ENCODE measurements at places on chromosomes 7 and 10.

DNA sequence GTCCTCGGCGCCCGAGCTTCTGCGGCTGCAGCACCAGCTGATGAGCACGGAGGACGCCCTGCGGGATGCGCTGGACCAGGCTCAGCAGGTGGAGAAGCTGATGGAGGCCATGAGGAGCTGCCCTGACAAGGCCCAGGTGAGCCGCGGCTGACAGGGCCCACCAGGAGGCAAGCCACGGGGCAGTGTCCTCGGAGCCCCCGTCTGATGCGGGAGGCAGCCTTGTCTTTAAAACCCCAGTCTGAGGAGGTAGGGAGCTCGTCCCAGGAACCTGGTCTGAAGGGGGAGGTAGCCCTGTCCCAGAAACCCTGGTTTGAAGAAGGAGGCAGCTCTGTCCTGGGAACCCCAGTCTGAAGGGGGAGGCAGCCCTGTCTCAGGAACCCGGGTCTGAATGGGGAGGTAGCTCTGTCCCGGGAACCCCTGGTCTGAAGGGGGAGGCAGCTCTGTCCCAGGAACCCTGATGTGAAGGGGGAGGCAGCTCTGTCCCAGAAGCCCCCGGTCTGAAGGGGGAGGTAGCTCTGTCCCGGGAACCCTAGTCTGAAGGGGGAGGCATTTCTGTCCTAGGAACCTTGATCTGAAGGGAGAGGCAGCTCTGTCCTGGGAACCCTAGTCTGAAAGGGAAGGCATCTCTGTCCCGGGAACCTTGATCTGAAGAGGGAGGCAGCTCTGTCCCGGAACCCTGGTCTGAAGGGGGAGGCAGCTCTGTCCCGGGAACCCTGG lies 53.1 kb upstream of the GTF2IRD1 start:
- DNase-seq: no peak

DNA sequence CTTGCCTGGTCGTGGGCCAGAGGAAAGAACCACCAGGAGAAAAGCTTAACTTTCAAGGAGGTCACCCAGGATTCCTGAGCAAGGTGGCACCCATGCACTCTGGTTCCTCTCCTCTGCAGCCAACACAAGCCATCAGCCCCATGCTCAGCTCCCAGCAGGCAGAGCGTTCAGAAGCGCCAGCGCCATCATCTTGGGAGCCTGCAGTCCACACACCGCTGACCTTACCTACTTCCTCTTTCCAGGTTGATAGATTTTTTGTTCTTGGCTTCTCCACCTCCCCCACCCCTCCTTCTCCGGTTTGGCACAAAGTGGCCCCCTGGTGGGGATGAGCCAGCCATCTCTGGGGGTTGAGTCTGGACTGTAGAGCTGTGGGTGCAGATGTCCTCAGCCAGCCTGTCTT lies 1.7 kb upstream of the WDR86 start:
- DNase-seq: no peak

DNA sequence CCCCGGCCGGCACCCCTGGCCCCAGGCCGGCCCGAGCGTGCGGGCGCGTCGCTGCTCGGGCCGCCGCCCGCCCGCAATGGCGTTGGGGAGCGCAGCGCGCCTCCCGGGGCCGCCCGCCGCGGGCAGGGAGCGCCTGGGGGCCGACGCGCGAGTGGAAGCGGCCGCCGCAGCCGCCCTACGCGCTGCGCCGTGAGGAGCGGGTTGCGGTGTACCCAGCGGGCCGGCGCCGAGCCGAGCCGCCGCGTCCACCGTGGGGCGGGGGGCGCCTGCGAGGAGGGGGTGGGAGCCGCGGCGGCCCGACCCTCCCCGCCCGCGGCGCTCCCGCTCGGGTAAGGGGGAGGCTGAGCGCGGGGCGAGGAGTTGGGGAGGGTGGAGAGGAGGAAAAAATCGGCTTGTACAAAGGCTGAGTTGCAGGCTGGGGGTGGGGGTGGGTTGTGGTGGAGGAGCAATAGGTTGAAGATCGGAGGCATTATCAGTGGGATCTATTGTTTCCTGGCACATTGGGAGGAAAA lies 473 bp downstream of the PPP1R9A start:
- no peak for DNase-seq

DNA sequence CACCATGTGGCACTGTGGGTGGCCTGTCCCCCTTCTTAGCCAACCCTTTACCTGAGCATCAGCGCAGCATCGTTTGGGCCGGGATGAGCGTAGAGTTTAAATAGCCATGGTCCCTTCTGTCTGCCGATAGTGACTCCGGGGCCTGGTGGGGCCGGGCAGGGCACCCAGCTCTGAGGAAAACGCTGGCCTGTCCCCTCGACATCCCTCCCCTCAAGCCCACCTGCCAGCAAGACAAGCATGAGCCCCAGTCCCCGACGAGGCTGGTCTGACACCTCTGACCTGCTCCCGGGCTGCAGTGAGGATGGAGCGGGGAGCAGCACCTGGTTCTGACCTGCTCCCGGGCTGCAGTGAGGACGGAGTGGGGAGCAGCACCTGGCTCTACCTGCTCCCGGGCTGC lies 31.1 kb upstream of the CNPY1 start:
- no peak for DNase-seq

GRCh38 chr10:104809288-104810090 lies 168.4 kb downstream of the SORCS3 start:
- DNase-seq: no peak

DNA sequence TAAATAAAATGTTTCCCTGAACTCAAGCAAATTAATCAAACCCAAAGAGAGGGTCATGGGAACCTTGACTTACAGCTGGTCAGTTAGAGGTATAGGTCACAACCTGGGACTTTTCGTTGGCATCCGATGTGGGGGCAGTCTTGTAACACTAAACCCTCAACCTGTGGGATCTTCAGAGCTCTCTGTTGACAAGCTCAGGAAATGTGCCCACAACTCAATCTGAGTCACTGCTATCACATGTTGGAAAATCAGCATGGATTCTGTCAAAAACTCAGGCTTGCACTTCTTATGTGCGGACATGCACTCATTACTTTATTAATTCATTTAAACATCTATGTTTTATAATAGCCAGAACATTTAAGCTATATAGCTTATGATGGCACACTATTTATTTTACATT lies 424.6 kb upstream of the SORCS1 start:
- DNase-seq: no peak

- DNase-seq: no peak
Measured at GRCh38 chr10:10533437-10533836, 484.2 kb upstream of the CELF2 start.

GRCh38 chr7:134458341-134458805 lies 527 bp downstream of the AKR1B1 start:
- DNase-seq: no peak

GRCh38 chr7:138325434-138325833 lies 134.6 kb upstream of the TRIM24 start:
- no peak for DNase-seq

DNA sequence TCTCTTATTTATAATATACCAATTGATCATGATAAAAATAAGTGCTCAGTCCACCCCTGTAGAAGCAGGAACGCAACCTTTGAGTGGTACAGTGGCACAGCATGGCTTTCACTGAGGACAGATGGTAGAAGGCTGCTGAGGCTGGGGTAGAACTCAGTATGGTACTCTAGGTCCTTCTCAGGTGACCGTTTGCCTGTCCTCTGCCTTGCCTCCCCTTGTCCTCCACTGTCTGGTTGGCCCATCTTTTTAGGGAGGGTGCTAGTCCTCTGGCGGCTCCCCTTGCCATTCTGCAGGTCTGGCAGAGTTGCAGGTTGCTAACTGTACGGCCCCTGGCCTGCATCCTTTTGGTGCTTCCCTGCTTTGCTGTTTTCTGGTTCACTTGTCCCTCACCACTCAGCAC lies 27.3 kb downstream of the SLC18A2 start:
- DNase-seq: no peak

DNA sequence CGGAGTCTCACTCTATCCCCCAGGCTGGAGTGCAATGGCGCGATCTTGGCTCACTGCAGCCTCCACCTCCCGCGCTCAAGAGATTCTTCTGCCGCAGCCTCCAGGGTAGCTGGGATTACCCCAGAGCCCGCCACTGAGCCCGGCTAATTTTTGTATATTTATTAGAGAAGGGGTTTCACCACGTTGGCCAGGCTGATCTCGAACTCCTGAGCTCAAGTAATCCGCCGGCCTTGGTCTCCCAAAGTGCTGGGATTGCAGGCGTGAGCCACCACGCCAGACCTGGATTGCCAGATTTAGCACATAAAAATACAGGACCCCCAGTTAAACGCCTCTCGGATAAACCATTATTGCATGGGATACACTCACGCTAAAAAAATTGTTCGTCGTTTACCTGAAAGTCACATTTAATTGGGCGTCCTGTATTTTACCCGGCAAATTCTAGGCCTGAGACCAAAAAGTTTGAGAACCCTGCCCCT lies 375 bp upstream of the GATAD1 start:
- no peak for DNase-seq

All from esophagus squamous epithelium (tissue), 5 donors.